ENCODE measurements at places on chromosomes 12 and 14.
A peak's percentile ranks its signal among the peaks of the same experiment; 100 is the strongest.

DNA sequence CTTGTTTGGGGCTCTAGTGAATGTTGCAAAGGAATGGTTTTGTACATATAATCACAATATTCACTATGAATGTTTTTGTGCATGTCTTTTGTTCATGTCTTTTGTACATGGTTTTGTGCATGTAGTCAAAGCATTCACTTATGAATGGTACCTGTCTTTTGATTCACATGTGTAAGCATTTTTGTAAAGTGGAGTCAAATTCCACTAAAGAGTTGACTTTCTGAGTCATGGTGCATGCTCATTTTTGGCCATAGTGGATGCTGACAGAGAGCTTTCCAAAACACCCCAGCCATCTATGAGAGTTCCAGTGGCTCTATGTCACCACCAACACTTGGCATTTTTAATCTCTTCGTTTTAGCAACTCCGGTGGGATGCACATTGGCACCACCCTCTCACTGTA, 1185.9 kb upstream of the TMEM132C start:
- no peak for DNase-seq

GRCh38 chr12:32903763-32904162, 7.2 kb upstream of the PKP2 start:
- no peak for DNase-seq

DNA sequence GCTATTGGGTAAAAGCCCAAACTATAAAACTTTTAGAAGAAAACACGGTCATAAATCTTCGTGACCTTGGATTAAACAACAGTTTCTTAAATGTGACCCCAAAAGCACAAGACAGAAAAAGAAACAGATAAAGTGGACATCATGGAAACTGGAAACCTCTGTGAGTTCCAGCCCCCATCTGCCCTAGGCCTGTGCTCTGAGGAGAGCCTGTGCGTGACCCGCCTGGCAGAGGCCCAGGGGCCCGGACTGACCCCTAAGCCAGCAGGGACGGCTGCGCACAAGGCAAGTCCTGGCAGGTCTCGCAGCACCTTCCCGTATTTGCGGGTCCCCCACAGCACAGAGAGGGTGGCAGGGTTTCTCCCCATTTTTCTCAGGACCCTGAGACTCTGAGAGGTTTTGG, 76.0 kb downstream of the CHGA start:
- DNase-seq = no peak

DNA sequence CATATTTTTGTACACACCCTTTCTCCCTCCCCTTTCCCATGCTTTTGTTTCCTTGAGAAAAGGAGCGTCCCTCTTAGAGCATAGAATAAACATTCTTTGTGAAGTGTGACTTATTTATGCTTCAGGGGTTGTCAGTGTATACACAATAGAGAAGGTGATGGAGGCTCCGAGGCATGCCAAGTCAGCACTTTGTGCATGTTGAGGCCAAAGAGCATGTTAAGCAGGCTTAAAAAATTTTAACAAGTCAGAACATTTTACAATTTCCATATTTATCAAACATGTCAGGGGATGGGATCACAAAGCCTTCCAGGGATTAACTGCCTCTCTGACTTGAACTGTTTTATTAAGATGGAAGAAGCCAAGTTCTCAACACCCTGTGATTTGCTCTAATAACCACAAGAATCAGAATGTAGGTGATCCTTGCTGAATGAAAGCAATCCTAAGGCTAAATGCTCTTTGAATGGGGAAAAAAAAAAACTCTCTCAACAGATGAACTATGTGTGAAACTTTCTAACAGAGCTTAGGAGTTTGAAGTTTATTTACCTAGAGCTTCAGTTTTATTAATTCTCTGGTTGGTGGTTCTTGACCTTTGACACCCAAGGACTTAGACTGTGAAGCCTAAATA, 223.1 kb downstream of the RAD51B start:
- DNase-seq = no peak

DNA sequence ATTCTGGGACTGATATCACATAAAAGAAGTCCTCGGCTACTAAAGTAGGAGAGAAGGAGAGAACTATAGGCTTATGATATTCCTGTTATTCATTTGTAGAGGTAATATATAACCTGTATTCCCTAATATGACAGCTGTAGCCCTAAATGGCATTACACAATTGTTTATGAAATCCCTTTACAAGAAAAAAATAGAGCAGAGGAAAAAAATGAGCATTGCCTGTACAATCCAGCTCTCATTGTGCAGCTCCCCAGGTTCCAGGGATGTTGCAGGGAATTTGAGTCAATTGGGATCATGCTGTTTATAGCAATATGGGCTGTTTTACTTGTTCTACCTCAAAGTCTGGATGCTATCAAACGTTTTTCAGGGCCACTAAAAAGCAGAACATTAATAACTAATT, 173.1 kb downstream of the APAF1 start:
- DNase-seq = no peak

DNA sequence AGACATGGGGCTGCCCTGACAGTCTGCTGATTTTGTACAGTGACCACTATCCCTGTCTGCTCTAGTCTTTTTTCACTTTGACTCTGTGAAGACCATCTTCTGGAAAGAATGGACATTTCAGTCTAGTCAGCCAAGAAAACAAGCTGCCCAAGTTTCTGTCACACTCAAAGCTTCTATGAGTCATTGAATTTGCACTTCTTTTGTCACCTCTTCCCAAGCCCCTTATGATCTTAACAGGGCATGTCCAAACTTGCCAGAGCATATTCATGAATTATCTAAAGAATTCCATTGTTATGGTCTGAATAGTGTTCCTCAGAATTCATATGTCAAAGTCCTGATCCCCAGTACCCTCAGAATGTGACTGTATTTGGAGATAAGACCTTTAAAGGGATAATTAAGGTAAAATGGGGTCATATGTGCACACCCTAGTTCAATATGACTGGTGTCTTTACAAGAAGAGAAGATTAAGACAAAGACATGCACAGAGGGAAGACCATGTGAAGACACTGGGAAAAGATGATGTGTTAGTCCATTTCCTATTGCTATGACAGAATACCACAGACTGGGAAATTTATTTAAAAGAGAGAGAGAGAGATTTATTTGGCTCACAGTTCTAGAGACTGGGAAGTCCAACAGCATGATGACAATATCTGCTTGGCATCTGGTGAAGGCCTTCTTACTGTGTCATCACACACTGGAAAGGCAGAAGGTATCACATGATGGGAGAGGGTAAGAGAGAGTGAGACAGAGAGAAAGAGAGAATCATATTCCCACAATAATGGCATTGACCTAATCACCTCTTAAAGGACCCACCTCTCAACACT, 242.6 kb downstream of the BTG1 start:
- DNase-seq = no peak

DNA sequence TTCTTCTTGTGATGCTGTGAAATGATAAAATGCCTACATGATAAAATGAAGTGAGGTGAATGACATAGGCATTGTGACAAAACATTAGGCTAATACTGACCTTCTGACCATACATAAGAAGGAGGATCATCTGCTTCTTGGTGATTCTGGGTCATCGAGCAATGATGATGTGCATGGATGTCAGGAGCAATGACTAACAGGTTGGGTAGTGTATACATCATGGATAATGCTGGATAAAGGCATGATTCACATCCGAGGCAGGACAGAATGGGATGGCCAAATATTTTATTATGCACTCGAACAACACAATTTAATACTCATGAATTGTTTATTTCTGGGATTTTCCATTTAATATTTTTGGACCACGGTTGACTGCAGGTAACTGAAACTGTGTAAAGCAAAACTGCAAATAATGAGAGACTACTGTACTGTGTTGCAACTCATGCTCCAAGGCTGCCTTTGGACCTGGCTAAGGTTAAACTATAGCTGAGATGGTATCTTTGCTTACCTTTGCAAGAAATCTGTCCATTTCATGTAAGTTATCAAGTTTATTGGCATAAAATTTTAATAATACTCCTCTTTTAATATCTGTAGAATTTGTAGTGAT, 7.6 kb upstream of the SLC25A21 start:
- no peak for DNase-seq

DNA sequence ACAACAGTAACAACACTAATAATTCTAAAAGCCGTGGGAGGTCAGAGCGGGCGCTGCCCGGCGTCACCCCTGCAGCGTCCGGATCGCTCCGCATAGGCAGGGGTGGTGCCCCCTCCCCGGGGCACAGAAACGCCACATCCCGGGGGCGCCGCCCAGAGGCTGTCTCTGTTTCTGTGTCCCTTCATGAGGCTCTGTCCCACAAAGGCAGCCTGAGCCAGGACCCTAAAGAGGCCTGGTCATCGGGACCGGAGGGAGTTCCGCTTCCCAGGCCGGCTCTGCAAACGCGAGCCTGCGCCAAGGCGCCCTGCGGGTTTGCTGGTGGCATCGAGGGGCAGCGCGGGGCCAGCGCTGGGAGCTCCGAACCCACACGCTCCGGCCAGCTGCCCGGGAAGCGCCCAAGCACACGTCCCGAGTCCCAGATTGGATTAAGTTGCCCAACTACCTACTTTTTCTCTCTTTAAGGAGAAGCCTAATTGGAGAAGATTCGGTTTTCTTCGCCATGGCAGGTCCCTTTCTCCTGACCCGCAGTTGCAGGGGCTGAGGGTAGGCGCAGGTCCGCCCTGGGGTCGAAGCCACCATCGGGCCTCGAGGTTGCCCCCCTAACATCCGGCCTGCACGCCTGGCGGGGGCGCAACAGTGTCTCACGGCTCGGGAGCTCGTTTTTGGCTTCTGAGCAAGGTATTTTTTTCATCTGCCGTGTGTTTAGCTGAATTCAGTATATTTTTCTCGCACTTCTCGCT, 421.7 kb downstream of the VRK1 start:
- DNase-seq = peak; percentile 36

- DNase-seq = no peak
Observed at GRCh38 chr14:104680056-104680805, 9.2 kb upstream of the INF2 start.

DNA sequence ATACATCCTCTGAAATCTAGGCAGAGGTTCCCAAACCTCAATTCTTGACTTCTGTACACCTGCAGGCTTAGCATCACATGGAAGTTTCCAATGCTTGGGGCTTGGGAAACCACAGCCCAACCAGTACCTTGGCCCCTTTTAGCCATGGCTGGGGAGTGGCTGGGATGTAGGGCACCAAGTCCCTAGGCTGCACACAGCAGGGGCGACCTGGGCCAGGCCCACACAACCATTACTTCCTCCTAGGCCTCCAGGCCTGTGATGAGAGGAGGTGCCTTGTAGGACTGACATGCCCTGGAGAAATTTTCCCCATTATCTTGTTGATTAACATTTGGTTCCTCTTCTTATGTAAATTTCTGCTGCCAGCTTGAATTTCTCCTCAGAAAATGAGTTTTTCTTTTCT, 1387.4 kb downstream of the FSCB start:
- no peak for DNase-seq

- no peak for DNase-seq
Observed at GRCh38 chr14:35202195-35202594, 79.8 kb downstream of the PRORP start.

GRCh38 chr14:60803871-60804270, 69.3 kb downstream of the MNAT1 start:
- no peak for DNase-seq

DNA sequence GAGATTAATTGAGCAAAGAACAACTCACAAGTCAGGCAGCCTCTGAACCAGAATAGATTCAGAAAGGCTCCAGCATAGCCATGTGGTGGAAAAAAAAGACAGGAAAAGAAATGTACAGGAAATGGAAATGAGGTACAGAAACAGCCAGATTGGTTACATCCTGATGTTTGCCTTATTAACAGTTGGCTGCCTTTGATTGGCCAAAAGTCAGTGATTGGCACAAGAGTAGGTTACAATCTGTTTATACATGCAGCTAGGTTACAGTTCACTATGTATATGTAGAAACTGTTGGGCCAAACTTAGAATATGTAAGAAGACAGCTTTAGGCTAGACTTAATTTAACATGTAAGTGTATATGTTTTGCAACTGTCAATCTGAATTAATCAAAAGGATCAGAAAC, 118.9 kb downstream of the UNC79 start:
- DNase-seq = no peak

DNA sequence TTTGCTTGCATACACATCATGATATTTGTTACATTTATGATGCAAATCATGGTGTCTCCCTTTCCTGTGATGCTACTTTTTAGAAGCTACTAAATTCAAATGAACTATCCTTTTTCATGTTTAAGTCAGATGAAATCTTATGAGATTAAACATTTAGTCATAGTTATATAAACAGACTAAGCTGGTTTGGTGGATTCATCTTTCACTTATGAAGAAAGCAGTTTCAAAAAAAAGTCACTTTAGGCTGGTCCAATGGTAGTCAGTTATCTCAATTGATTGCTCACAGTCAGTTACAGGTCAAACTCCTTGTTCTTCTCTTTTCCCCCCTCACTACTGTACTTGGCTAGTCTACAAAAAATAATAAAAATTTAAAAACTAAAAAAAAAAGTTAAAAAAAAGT, 19.7 kb downstream of the SYCP3 start:
- DNase-seq = no peak
